ENCODE measurements at places on chromosomes 6 and 20.
A peak's percentile ranks its signal among the peaks of the same experiment; 100 is the strongest.

DNA sequence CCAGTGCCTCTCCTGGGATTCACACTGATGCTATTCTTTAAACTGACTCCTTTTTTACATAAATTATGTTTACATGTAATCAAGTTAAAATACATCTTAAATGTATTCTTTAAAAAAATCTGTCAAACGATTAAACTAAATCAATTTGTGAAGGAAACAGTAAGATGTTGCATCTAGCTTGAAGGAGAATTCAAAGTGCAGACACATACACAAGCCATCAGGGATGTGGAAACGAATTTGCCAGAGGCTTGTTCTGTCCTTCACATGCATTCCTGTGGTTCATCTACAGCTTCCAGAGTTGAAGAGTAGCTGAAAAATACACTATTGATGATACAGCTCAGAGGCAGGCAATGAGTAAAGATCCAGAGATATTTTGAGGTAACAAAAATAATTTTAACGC lies 7.3 kb upstream of the BPIFB3 start:
- no peak for DNase-seq

DNA sequence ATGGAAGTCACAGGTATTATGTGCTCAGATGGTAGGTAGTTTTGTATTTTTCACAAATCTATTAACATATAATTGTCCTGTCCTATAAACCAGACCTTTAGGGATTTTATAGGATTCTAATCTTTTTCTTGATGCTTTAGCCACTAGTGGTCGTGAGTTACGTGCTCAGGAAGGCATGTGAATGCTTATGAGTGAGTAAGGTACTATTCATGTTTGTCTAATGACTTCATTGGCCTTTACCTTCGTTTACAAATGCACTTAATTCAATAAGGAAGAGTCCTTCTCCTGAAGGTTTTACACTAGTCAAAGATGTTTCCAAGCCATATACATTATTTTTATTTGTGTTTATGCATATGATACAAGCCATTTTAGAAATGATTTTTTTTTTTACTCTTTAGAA lies 23.0 kb downstream of the PACRG start:
- DNase-seq = no peak

GRCh38 chr6:97133067-97133466 lies 149.9 kb downstream of the MMS22L start:
- no peak for DNase-seq

DNA sequence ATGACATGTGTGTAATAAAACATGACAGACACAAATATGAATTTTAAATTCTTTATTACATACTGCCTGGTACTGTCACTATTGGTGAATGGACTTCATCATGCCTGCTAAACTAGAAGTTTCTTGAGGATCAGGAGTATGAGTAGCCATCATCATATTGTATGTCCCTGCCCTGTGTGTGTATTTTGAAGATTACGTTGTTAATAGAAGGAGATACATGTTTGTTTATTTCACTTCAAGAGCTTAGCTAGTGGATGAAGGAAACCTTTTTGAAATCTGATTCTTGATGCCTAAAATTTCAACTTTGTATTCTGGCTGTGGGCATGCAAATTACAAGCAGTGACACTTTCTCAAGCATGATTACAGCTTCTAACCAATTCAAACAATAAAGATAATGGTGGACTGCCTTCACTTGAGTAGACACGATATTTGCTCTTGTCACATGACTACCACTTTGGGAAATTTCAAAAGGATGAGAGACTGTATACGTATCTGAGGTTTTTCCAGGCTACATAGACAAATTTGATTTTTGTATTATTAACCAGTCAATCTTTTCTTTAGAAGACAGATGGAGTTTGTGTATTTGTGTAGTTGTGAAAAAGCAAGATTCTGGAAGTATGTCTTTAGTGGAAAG lies 3.5 kb downstream of the TBPL1 start:
- DNase-seq = no peak

GRCh38 chr6:14734052-14734415 lies 511.8 kb upstream of the JARID2 start:
- no peak for DNase-seq

- DNase-seq = no peak
Observed at GRCh38 chr6:63859528-63859927, 223.9 kb downstream of the PHF3 start.

DNA sequence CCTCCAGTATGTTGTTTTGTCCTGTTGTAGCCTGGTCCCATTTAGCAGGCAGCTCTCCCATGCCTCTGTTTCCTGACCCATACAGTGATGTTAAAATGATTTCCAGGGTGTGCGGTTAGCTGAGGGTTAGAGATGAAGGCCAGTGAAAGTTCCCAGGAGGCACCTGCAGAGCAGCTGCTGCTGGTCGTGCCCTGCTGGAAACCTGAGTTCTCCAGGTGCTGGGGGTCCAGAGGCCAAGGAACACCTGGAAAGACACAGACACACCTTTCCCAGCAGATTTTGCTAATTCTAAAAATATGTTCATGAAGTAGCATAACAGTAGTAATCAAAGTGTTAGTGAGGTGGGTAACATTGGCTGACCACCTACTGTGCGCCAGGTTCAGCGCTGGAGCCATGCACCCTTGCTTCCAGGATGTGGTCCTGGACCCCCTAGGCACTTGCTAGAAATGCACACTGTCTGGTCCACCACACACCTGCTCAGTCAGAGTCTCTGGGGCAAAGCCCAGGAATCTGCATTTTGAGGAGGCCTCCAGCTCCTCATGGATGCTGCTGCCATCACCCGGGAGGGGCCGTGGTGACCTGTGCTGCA lies 118.7 kb downstream of the SYNDIG1 start:
- DNase-seq = no peak

DNA sequence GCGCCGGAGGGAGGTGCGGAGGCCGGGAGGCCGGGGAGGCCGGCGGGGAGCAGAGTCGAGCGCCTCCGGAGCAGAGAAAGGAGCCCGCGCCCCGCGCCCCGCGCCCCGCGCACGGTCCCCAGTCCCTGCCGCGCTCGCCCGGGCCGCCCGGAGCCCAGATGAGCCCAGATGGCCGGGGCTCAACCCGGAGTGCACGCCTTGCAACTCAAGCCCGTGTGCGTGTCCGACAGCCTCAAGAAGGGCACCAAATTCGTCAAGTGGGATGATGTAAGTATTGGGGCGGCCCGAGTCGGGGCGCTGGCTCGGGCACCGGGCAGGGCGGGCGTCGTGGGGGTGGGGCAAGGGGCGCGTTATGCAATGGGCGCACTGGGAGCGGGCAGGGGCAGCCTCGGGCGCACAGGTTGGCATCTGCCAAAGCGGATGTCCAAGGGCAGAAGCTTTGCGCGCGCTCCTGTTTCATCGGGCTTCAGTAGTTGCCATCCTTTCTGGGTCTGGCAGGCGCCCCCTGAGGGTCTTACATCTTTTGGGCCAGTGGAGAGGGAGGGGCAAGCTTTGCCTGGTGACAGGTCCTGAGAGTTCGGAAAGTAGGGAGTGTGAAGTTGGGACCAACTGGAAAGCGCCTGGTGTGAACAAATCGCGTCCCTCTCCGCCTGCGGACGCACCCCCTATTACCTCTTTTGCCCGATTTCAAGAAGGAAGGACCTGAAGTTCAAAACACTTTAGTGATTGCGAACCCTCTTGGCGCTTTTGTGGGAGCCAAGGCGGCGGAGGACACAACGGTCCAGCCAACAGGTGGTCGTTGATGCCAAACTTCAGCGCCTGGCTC lies 631 bp downstream of the PLCB1 start:
- peak; percentile 28 for DNase-seq

- no peak for DNase-seq
Observed at GRCh38 chr20:19298652-19299051, 86.2 kb downstream of the SLC24A3 start.

GRCh38 chr6:151850479-151851003 lies 43.1 kb downstream of the ESR1 start:
- DNase-seq = no peak

- no peak for DNase-seq
Observed at GRCh38 chr6:1485678-1486077, 96.3 kb downstream of the FOXF2 start.

DNA sequence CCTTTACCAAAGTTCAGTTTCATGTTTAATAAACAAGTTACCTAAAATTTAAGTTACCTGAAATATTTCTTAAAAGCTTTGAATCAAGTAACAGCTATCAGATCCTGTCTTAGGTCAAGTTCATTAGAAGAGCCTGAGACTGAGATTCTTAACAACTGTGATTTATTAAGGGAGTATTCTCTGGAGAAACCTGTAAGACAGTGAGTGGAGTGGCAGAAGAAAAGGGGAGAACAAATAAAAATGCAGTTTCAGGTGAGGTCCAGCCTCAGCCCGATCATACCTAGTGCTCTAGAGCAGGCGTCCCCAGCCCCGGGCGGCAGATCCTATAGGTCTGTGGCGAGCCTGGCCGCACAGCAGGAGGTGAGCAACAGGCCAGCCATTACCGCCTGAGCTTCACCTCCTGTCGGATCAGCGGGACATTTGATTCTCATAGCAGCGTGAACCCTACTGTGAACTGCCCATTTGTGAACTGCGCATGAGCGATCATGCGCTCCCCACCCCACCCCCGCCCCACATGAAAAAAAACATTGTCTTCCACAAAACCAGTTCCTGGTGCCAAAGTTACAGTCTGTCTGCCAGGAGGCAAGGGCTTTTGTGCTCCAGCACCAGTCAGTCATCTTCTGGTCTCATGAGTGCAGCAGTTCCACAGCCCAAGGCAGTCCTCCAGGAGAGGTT lies 59.2 kb upstream of the ADGRB3 start:
- no peak for DNase-seq

DNA sequence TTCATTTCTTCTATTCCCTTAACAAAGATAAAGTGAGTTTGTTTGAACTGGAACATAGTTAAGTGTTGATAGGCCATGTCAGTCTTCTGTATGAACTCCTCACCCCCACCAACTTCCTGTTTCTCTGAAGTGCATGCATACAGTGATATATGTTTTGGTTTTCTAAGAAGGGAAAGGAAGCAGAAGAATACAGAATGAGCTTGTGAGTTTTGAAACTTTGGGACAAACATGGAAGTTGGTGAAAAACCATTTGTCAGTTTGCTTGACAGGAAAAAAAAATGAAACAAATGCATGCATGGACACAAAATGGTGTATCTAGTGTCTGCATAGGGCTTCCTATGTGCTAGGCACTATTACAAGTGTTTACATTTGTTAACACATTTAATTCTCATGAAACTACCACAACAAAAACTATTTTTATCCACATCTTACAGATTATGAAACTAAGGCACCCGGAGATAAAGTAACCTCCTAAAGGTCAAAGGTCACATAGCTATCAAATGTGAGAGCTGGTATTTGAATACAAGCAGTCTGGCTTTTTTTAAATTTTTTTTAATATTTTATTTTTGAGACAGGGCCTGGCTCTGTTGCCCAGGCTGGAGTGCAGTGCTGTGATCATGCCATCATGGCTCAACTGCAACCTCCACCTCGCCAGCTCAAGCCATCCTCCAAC lies 105.9 kb downstream of the ADGRB3 start:
- DNase-seq = no peak

GRCh38 chr6:153538491-153538890 lies 407.4 kb upstream of the RGS17 start:
- DNase-seq = no peak

DNA sequence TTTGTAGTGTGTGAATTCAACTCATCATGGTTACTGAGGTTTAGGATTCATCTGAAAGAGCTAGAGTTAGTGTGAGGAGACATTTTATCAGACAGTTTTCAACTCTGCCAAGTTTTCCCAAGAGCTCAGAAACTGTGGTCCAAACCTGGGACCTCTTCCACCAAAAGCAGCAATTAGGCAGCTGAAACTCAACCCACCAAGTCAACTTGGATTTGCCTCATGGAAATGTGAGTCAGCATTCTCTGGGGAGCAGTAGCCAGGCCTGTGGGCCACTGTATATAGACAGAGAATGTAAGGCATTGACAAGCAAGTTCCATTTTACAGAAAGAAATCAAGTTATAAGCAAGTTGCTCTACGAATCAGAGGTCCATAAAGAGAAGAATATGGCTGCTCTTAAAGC lies 178.8 kb upstream of the HDDC2 start:
- no peak for DNase-seq

GRCh38 chr6:45012687-45013086 lies 315.4 kb upstream of the RUNX2 start:
- no peak for DNase-seq

DNA sequence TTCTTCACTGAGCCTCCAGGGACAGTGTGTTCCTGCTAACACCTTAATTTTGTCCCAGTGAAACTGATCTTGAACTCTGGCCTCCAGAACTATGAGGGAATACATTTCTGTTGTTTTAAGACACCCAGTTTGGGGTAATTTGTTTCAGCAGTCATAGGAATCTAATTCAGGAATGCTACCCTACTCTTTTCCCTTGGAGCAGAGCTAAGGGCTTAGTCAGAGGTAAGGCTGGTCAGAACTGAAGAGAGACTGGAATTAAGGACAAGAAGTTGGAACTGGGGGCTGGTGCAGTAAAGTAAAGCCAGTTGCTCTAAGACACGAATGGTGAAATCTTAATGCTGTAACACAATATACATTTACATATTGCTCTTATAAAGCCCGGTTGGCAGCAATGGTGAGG lies 809.7 kb downstream of the MAFB start:
- DNase-seq = no peak

- no peak for DNase-seq
Observed at GRCh38 chr20:63252284-63252711, 2.0 kb downstream of the NKAIN4 start.

GRCh38 chr20:62063315-62063980 lies 2.2 kb downstream of the TAF4 start:
- DNase-seq = no peak

- no peak for DNase-seq
Observed at GRCh38 chr6:161732594-161732993, 458.7 kb upstream of the AGPAT4 start.

GRCh38 chr6:51107769-51108203 lies 289.1 kb downstream of the TFAP2B start:
- no peak for DNase-seq

- DNase-seq = no peak
Observed at GRCh38 chr6:136684466-136684865, 107.8 kb downstream of the MAP3K5 start.

- no peak for DNase-seq
Observed at GRCh38 chr6:47247227-47247797, 62.4 kb downstream of the TNFRSF21 start.

DNA sequence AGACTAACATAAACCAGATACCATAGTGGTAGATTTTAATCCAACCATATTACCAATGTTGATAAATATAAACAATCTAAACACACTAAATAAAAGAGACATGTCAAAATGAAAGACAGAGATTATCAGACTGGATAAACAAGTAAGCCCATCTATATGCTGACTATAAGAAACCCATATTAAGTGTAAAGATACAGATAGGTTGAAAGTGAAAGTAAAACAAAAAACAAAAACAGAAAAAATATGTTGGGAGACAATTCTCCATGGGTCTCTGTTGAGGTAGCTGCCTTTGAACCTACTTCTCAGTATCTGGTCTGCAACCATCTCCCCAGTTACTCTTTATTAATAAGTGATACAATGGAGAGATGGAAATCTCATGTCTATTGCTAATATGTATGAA lies 21.2 kb downstream of the REV3L start:
- no peak for DNase-seq

- no peak for DNase-seq
Observed at GRCh38 chr6:157244175-157244574, 79.1 kb downstream of the TMEM242 start.

- DNase-seq = no peak
Observed at GRCh38 chr6:82553863-82554531, 190.4 kb downstream of the TPBG start.
